ENCODE measurements at places on chromosomes 2 and 18.

GRCh38 chr2:168171059-168171762 is 76.2 kb downstream of the STK39 start:
- DNase-seq = no peak

- peak; percentile 16 for DNase-seq
Measured at GRCh38 chr2:48250943-48251342, 279.0 kb upstream of the STON1 start.

- DNase-seq = no peak
Measured at GRCh38 chr2:88069117-88069516, 1.5 kb downstream of the SMYD1 start.

GRCh38 chr2:74457129-74457548 is 1.1 kb upstream of the WBP1 start:
- no peak for DNase-seq

- no peak for DNase-seq
Measured at GRCh38 chr18:33593261-33593660, 15.2 kb downstream of the ASXL3 start.

DNA sequence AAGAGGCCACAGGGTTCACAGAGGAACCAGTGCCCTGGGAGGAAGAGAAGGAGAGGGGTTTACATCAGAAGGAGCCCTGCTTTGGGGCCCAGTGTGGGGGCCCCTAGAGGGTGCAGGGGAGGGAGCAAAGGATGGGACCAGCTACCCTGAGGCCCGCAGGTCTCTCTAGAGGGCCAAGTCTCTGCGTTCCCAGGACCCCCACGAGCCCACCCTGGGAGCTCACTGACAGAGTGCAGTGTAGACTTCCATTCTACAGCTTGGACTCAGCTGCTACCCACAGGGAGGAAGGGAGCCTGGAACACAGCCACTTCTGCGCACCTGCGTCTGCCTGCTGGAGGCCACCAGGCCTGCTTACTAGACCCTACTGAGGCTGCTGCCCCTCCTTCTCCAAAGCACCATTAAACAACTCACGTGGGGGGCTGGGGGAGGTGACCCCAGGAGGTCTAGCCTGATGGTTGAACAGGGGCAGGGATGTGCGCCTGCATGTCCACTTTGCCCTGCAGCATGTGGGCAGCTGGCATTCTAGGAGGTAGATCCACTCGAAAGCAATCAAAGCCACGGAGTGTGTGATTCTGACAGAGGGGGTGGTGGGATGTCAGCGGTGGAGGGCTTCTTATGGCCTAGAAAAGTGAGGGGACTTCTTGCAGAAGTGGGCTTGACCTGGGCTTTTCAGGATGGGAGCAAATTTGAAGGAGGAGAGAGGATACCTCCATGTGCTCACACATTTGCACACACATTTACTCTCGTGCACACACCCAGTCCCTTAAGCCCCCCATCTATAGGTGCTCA is 90.2 kb downstream of the ZFP36L2 start:
- no peak for DNase-seq

DNA sequence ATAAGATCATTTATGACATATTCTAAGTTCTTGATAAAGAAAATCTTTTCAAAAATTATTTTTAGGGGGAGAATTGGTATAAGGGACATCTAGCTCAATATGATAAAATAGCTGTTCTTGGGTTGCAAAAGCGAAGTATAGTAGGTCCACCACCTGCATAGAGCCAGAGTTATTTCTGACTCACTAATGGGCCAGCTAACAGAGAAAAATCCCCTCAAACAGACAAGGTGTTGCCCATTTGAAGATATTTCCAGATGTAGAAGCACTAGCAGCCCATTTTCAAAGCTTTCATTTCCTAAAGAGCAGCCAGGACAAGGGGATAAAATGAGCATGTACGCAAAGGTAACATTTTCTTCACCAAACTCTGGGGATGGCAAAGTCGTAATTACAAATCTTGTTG is 165.7 kb upstream of the FN1 start:
- no peak for DNase-seq

- no peak for DNase-seq
Measured at GRCh38 chr18:54529444-54529843, 61.6 kb upstream of the DYNAP start.

GRCh38 chr18:13217466-13217961 is 1.0 kb upstream of the LDLRAD4 start:
- DNase-seq = no peak

GRCh38 chr2:219059375-219059724 is 1.4 kb downstream of the IHH start:
- DNase-seq = no peak

DNA sequence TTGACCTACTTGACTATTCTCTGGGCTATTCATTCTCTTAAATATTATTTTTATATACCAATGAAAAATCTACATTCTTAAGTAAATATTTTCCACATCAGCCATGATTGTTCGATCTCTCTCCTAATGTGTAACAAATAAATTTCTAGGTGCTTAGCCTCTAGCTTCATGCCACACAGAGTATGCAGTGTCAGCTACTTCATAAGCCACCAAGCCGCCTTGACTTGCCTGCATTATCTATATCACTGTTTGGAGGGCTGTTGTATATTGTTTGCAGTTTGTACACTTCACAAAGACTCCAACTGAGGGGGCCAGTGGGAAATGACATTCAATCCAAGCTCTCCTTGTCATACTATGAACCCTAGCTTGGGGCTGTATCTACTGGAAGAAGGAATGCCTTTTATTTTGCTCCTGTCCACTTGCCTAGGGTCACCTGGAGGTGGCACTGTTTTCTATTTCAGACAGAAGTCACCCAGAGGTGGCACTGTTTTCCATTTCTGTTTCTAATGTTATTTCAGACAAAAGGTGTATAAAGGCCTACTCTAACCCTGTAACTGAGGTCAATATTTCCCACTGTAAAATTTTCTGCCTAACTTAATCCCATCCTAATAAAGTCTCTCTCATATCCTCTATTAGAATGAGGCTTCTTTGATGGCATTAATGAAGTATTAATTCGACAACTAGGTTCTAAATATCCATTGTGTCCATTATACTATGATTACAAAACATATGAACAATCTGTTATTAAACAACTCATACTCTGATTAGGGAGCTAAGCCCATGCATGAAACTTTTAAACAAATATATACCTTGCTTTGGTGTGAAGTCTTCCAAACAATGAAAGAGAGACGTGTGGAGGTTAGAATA is 36.4 kb downstream of the COL5A2 start:
- no peak for DNase-seq

- DNase-seq = no peak
Measured at GRCh38 chr2:10159086-10159485, 36.5 kb downstream of the RRM2 start.

DNA sequence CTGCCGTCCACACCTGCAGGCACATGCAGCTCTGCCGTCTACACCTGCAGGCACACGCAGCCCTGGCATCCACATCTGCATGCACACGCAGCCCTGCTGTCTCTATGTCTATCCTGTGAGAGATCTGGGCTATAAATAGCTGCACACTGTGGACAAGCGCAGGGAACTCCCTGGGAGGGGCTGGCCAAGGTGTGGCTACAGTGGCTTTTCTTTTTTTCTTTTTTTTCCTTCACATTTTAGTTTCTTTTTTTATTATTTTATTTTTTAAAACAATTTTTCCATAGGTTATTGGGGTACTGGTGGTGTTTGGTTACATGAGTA is 42.0 kb downstream of the TMEM182 start:
- no peak for DNase-seq

GRCh38 chr18:55110436-55110835 is 151.2 kb upstream of the CCDC68 start:
- DNase-seq = no peak

DNA sequence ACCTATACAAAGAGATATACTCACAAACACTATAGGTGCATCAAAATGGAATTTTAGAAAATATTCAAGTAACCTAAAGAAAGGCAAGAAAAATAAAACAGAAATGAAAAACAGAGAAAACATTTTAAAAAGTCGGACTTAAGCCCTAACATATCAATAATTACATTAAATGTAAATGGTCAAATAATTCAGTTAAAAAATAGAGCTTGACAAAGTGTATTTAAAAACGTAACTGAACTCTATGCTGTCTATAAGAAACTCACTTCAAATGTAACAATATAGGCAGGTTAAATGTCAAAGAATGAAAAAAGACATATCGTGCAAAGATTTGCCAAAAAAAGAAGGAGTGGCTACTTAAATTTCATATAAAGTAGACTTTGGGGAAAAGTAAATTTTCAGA is 163.9 kb downstream of the ACOXL start:
- DNase-seq = no peak

GRCh38 chr2:127811397-127812321 is 688 bp upstream of the WDR33 start:
- no peak for DNase-seq

DNA sequence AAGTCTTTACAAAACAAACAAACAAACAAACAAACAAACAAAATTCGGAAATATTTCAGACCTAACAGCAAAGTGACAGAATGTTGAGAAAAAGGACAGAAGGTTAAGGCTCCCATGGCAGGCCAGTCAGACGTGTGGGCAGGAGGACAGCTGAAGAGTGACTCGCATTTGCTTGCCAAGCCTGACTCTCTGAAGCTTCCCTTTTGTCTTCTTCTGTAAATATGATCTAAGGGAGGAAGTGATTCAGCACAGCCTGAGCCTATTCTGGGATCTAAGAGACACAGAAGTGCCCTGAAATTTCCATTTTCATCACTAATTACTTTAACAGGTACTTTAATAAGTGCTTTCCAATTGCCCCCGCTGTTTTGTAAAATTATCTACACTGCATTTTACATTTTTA is 134.0 kb upstream of the LYPD1 start:
- DNase-seq = no peak

DNA sequence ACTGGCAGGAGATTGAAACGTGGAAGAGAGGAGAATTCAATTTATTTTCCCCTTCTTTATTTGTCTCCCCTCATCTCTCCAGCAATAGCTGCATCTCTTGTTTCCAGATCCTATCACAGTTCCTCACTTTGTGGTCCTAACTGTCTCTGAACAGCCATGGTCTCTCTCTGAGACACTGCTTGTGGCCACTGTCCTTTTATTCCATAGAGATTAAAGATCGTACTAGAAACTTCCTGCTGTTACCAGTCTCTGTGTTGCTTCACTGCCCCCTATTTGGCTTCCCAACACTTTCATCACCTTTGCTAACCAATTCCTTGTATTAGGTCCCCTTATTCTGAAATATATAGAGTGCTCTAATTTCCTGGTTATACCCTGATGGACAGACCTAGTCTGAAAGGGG is 48.9 kb upstream of the CAVIN2 start:
- no peak for DNase-seq

GRCh38 chr18:38350141-38350540 is 784.5 kb upstream of the CELF4 start:
- no peak for DNase-seq

DNA sequence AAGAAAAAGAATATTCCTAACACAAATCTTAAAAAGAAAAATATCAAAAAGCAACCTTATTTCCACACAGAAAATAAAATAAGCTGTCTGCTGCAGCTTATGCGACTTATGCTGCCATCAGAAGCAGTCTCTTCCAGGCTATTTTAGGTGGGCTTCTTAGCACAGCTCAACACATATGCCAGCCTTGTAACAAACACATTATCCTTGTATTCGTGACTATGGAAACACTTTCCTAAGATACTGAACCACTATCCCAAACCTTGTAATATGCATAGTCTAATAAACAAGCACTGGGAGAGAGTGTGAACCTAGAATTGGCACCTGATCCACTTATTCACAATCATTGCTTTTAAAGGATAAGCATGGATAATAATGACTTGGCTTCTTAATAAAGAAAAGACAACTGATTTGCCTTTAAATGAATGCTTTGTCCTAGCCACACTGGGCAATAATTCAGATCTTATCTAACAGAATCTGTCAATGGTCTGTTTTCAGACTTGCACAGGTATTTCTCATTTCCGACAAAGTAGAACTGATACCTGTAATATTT is 40.0 kb upstream of the RNU4ATAC start:
- no peak for DNase-seq

GRCh38 chr2:45280794-45281193 is 271.5 kb upstream of the SIX2 start:
- DNase-seq = no peak

GRCh38 chr18:61784834-61785233 is 108.0 kb downstream of the RNF152 start:
- no peak for DNase-seq

GRCh38 chr18:75408554-75409506 is 18.7 kb downstream of the SMIM21 start:
- DNase-seq = peak; percentile 89

DNA sequence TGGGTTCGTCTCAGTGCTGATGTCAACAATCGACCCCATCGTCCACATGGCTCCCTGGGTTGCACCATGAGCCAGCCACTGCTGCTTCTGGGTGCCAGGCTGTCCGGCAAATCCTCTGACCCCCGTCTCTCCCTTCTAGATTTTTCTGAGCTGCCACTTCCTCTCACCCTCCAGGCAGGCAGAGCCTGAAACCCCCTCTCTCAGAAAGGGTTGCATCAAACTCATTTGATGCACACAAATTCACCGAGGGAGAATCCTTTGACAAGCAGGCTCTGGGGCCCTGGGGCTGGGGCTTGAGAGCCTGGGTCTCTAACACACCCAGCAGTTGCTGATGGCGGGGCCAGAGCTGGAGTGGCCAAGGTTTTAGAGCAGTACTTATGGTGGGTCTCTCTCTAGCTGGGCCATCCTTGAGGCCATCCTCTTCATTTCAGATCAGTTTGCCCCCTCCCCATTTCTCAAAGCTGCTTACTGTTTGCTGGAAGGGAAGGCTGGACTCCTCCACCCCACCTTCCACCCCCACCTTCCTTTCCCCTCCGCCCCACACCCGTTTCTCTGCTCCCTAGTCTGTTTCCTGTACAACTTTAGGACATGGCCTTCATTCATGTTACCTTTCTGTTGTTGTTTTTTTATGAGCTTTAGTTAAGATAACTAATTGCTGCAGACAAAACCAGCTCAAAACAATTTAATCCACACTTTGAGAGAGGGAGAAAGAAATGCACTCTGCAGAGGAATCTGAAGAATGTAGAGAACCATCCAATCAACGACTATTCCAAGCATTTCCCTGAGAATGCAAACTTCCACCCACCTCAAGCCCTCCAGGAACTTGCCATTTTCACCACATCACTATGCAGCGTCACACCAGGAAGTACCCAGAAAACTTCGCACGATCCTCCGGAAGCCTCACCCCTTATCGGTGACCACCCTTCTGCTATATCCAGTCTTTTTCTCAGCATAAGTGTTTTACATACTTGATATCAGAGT is 69.5 kb downstream of the ARL4C start:
- DNase-seq = no peak

DNA sequence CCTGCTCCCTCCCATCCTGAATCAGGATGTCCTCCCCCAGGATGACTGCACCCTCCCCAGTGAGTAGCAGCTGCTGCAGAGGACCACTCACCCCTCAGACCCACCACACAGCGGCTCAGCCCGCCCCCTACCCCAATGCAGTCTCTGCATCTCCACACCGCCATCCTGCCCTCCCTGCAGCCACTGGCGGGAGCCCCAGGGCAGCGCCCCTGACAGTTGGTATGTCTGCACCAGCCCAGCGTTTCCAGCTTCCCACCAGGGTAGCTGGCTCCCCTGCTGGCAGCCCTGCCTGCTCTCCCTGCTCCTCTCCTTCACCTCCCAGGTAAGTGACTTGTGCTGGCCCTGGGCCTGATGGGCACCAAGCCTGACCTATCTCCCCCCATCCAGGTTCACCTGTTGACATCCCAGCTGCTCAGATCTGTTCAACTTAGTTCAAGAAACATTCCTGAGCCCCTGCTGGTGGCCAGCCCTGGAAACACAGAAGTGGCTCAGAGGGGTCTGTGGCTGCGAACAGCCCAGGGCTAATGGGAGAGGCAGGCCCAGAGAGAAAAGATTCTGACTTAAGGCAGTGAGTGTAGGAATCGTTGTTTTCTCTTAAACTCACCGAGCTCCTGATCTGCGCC is 117.7 kb upstream of the RAB6C start:
- no peak for DNase-seq

All from fibroblast of the conjunctiva (primary cell).